ENCODE measurements at places on chromosomes 3 and 15.

GRCh38 chr3:42376344-42376798 lies 34.0 kb downstream of the LYZL4 start:
- no peak for DNase-seq

GRCh38 chr15:57923750-57924149 lies 141.8 kb downstream of the ALDH1A2 start:
- DNase-seq: no peak

DNA sequence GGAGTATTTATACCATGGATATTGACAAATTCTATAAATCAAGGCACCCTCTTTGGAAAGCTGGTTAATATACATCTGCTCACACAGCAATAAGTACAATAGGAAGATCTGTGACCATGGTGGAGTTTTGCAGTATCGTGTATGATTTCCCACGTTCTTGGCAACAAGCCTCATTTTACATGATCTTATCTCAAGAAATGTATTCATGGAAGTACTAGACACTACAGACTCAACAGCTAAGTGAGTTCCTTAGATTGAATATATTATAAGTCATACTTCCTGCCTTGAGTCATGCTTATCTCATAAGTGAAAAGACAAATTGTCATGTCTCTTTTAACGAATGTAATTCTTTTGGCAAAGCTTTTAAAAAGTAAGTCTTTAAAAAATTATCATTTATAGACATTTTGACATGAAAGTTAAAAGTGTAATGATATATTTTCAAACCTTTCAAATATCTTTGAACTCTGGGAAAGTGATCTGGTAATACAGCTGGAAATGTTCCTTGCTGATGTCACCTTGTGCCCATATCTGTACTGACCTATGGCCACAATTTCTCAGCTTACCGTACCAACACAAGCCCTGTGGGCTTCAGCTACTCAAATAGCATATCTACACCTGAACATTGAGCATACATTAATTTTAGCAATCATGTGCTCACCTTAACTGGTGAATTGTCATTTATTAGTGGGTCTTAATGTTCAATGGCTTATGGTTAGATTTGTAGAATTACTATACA lies 130.3 kb upstream of the TMC3 start:
- no peak for DNase-seq

DNA sequence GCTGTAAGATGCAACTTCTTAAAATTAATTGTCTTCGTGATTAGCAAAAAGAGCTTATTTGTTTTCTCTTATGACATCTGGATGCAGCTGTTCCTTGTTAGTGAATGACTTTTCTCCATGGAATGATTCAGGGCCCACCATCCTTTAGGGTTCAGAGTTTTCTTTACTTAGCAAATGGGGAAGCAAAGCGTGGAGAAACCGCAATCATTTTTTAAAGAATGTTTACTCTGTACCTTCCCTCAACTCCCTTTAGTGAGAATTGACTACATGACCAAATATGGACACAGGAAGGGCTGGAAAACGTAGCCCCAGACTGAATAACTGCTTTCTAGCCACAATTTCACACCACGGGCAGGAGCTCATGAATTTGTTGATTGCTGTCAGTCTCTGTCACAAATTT lies 130.1 kb downstream of the EDEM1 start:
- no peak for DNase-seq

GRCh38 chr15:33460166-33460805 lies 149.5 kb downstream of the RYR3 start:
- no peak for DNase-seq

DNA sequence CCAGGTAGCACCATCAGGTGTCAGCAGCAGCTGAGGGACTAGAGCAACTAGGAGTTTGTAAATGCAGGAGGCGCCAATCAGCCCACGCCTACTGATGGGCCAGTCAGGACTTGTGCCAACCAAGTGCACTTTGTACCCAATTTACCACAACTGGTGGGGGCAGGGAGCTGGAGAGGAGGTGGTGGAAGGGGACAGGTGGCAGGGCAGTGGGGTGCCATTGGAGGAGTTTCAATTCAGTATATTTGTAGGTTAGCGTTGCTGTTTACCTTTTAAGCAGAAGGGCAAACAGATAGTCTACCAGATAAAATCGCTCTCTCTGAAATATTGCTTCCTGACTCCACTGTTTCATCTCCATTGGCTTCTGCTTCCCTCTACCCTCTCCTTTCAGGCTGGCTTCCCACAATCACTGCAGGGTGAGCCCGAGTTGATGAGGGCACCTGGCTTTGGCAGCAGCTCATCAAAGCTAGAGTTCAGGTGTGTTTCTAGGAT lies 75.7 kb downstream of the TRIM69 start:
- DNase-seq: no peak

- no peak for DNase-seq
These were observed 25.2 kb downstream of the EOMES start for GRCh38 chr3:27696906-27697305.

DNA sequence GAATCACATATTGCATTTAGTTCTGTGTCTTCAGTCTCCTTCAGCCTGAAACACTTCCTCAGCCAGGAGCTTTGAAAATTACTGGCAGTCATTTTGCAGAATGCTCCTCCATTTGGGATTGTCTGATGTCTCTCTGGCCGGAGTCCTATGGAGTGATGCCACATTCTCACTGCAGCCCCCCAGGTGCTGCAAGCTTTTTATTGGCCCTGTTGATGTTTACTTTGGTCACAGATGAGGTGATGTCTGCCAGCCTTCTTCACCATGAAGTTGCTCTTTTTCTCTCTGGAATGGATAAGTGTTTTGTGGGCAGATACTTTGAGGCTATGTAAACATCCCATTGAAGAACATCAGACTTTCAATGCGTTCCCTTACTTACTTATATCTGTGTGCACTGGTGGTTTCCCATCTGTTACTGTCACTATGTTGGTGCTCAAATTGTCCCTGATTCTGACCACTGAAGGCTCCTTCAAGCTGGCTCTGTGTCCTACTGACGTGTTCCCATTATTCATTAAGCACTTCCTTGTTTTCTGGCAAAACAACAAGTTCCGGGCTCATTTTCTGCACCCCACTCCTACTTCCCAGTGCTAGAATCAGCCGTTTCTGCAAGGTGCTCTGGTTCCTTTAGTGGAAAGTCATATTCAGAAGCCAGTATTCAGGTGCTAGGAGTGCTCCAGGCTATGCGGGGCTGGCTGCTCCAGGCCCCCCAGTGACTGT lies 1.4 kb upstream of the CLEC3B start:
- DNase-seq: no peak

- DNase-seq: no peak
These were observed 4.0 kb upstream of the NR2F2 start for GRCh38 chr15:96326328-96327154.

- DNase-seq: no peak
These were observed 63.9 kb downstream of the RBM6 start for GRCh38 chr3:50003824-50004223.

- DNase-seq: no peak
These were observed 85.6 kb upstream of the IQSEC1 start for GRCh38 chr3:13158871-13159270.

GRCh38 chr15:40841741-40842140 lies 2.1 kb upstream of the SPINT1 start:
- no peak for DNase-seq
